Prostate gland (tissue), 2 donors: ENCODE measurements at places on chromosomes 5 and 9. TPM values are rescaled to one million over a fixed set of nuclear protein-coding genes. Genes with fewer than 3 reads are reported as not detected.
A peak's percentile ranks its signal among the peaks of the same experiment; 100 is the strongest.

The FBXL7 gene
- 21.2 TPM for total RNA-seq

The PAXX gene
- total RNA-seq = 71.8 TPM

The HTR4 gene
- 2.1 TPM for total RNA-seq

GRCh38 chr5:32443541-32444430 is 754 bp downstream of the ZFR start:
- peak; percentile 25 for DNase-seq

DNA sequence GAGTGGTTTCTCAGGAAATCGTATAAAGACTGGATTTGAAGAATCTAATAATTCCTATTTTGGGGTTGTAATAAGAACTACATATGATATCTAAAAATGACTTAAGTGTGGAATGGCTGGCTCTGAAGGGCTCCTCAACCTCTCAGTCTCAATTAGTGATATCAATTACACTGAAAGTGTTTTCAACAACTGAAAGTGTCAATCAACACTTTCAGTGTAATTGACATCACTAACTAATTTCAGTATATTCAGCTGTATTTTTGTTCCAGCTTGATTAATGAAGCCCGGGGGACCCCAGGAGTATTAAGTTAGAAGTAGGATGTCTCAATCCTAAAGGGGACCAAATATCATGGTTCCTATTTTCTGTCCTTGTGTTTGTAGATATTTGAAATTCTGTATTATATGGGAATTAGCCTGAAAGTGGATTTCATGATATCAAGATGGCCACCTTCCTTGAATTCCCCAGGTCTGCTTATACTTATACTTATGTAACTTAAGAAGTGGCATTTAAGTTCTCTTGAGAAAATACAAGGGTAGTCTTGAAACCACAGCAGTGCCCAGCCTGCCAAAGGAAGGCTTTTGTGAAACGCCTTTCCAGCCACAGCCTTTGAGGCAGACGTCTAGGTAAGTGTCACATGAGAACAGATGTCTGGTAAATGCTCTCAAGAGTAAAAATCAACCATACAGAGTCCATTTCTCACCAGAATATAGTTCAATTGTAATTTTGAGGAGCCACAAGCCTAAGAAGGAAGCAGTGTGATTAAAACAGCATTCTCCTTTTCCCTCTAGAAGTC is 4.6 kb downstream of the BASP1 start:
- no peak for DNase-seq

DNA sequence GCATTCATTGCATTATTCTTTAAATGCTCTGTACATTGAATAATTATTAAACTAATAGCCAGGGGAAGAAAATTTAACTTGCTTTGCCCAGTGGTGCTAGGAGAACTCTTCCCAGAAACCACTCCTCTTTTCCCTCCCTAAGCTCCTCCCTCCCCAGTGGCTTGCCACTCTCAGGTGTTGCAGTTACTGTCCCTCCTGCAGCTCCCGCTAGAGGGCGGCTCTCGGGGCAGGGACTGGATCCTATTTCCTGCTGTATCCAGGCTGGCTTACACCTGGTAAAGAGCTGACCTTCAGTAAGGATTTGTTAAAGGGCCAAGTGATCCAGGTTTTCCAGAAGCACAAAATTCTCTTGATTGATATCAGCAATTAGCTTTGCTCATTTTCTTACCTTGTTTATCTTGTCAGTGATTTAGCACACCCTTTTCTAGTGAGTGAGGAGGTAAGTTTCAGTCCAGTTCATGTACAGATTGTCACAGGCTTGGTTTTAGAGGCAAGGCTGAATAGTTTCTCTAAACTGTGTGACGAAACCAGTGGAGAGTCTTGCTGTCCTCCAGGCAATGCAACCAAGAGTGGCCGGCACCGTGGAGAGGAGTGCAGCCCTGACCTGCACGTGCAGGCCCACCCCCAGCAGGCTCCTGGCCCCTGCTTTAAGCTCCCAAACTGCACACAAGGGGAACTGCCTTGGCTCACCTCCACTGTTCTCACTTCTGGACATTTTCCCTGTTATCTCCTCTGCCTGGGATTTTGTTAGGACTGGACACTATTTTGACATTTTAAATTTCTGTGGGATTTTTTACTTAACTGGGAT is 423.8 kb downstream of the SPOCK1 start:
- peak; percentile 44 for DNase-seq

DNA sequence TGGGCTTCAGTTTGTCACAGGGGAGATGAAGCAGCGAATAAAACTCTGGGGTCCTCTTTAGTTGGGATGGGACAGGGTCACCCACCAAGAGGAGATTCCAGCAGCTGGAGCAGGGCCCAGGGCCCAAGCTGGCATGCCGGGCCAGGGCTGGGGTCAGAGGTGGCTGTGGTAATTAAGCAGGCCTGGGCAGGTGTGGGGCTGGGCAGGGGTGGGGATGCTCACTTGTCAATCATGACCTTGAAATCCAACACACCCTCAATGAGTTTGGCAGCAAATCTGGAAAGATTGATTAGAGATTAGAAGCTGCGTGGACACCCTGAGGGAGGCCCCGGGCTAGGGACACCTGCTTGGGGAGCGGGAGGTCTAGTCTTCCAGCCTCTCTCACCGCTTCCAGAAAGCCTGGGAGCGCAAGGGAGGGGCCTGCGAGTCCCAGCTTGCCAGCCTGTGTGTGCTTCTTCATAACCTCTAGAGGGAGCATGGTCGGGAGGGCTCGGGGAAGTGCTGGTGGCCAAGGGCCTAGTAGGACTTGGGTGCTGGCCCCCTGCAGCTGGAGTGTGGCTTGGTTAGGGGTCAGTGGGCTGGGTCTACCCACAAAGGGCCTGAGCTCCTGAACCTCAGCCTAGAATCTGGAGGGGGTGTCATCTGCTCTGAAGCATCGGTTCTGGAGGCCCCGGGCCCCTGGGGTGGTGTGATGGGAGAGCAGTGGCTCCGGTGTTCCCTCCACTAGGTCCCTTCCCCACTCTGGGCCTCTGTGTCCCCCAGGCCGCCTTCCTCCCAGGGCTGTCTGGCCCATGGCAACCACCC is 7.6 kb downstream of the CRAT start:
- no peak for DNase-seq

- DNase-seq = no peak
Observed at GRCh38 chr5:178234121-178234749, 1.6 kb upstream of the PHYKPL start.

- DNase-seq = no peak
Observed at GRCh38 chr9:134917431-134918373, at the start of gene FCN1. TSS of gene FCN1 (minus strand) at chr9:134917912. CDS start at chr9:134917871, 41 bp downstream.

DNA sequence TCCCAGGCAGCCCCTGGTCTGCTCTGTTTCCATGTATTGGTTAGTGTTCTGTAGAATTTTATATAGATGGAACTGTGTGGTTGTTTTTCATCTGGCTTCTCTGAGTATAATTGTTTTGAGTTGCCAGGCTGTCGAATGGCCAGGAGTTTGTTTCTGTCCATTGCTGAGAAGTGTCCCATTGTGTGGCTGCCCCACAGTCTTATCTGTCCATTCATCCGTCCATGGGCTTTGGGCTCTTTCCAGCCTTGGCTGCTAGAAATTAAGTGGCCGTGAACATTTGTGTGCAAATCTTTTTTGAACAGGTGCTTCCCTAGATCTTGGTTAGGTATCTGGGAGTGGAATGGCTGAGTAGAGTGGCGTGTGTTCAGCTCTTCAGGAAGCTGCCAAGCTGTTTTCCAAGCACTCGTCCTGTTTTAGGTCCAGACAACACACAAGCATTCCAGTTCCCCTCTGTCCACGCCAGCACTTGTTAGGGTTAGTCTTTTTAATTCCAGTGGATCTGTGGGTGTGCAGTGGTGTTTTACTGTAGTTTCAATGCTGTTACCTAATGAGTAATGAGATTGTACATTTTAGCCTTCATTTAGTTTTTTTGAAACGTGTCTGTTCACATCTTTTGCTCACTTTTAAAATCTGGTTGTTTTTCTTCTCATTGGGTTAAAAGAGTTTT is 122.2 kb upstream of the CACNA1B start:
- no peak for DNase-seq

- DNase-seq = peak; percentile 52
Observed at GRCh38 chr9:129111528-129112151, 425 bp downstream of the PTPA start.
